NCI-H446 treated with DMSO at 0.1 percent for 48 hours (cell line): ENCODE measurements at places on chromosomes 5 and 9.

GRCh38 chr9:96771124-96771523, 6.8 kb downstream of the ZNF510 start:
- DNase-seq = no peak

GRCh38 chr5:153926201-153926600, 112.5 kb downstream of the FAM114A2 start:
- DNase-seq = no peak

GRCh38 chr9:20681467-20681866, 2.6 kb upstream of the FOCAD start:
- DNase-seq = no peak

- DNase-seq = no peak
Observed at GRCh38 chr9:108015690-108016089, 526.1 kb upstream of the KLF4 start.

- DNase-seq = no peak
Observed at GRCh38 chr9:113808391-113809358, 67.4 kb upstream of the ZNF618 start.

- no peak for DNase-seq
Observed at GRCh38 chr9:133063500-133064231, 1.9 kb downstream of the CEL start.

DNA sequence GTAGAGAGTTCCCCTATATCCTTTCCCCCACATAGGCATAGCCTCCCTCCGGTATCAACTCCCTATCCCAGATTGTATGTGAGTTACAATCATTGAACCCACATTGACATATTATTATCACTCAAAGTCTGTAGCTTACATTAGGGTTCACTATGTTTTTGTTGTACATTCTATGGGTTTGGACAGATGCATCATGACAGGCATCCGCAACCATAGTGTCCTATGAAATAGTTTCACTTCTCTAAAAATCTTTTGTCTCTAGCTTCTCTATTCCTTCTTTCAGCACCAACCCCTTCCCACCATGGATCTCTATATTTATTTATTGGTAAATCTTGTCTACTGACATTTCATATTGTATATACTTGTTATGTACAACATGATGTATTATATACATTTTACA, 31.6 kb downstream of the TAF11L14 start:
- no peak for DNase-seq

DNA sequence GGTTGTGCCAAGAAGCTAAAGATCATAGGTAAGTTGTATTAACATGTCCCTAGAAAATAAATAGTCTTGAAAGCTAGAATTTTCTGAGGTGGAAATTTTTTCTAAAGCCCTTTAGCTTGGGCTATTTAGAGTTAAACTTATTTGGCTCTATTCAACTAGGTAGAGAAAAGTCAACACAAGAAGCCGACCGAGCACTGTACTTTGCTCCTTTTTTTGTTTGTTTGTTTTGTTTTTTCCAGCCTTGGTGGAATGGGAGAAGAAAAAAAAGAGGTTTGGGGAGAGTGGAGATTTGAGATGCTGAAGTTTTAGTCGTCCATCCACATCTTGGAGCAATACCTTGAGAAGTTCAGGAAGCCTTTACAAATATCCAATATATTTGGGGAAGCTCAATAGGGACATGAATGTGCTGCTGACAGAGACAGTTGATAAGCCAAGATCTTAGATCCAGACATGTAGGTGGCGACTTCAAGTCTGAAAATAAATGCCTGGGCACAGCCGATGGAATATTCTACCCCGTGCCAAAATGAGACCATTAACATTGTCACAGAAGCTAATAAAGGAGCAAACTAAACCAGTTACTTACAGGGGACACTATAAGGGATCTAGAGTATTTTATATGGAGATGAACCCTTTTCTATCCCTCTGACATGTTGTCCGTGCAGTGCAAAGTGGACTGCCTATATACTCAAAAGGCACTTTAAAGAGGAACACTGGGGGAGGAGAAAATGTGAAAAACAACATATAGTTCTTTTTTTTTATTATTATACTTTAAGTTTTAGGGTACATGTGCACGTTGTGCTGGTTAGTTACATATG, 466.1 kb downstream of the PTPRD start:
- peak; percentile 69 for DNase-seq

GRCh38 chr5:53084546-53085255, 24.9 kb downstream of the MOCS2 start:
- no peak for DNase-seq

- no peak for DNase-seq
Observed at GRCh38 chr9:127698985-127699670, 7.7 kb upstream of the CFAP157 start.

DNA sequence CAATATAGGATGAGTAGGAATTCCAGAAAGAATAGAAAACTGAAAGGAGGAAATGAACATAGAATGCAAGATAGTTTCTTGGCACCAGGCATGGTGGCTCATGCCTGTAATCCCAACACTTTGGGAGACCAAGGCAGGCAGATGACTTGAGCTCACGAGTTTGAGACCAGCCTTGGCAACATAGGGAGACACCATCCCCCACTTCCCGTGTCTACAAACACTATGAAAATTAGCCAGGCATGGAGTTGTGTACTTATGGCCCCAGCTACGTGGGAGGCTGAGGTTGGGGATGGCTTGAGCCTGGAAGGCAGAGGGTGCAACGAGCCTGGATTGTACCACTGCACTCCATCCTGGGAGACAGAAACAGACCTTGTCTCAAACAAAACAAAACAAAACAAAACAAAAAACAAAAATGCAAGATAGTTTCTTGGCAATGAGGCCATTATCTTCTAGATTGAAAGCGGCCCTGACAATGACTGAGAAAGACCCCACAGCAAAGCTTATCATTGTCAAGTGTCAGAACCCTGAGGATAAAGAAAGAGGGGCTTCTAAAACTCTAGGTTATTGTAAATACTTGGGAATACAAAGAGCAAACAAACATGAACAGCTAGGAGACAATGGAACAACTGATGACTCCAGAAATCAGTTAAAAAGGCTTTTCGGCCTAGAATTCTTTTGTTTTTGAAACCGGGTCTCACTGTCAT, 9.2 kb downstream of the SQSTM1 start:
- DNase-seq = no peak

DNA sequence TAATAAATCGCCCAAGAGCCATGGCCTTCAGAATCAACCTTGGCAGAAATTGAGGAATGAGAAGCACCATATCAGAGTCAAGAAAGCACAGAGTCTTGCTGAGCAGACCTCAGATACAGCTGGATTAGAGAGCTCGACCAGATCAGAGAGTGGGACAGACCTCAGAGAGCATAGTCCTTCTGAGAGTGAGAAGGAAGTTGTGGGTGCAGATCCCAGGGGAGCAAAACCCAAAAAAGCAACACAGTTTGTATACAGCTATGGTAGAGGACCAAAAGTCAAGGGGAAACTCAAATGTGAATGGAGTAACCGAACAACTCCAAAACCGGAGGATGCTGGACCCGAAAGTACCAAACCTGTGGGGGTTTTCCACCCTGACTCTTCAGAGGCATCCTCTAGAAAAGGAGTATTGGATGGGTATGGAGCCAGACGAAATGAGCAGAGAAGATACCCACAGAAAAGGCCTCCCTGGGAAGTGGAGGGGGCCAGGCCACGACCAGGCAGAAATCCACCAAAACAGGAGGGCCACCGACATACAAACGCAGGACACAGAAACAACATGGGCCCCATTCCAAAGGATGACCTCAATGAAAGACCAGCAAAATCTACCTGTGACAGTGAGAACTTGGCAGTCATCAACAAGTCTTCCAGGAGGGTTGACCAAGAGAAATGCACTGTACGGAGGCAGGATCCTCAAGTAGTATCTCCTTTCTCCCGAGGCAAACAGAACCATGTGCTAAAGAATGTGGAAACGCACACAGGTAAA, 4.5 kb downstream of the NFX1 start:
- DNase-seq = no peak

GRCh38 chr9:126504977-126505455, 108.7 kb upstream of the LMX1B start:
- DNase-seq = no peak

DNA sequence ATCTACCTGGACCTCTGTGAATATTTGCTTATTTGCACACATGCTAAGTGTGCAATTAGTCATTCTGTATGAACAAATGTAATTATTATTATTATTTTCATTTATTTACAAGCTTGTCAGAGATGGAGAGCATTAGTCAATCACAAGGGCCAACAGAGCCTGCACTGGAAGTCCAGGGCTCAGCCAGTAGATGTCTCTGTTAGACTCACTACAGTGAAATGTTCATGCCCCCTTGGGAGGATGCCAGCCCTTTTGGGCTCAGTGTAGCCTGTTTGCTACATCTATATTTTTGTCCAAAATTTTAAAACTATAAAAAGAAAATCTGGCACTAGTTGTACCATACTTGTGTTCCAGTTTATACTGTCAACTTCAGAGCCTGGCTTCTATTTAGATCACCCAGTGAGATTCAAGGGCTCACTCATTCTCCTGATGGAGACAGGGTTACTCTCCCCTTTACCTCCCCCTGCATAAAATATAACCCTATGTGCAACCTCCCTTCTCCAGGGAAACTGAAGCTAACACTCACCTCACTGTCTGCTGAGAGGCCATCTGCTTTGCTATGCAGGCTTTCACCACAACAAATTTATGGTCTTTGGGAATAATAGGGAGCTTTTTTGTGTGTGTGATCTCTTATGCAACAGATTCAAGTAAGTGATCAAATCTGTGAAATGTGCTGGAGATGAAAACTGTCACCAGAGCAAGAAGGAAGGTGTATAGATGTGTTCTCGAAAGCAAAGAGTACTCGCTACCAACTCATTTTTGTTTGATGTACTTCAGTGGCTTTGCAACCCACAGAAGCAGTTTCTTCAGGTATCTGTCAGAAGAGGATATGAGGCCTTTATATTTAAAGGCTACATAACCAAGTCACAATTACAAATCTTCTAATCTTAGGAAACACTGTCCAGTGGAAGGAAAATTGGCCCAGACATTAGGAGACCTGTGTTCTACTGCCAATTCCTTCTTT, 99.9 kb upstream of the TLE4 start:
- peak; percentile 1 for DNase-seq

DNA sequence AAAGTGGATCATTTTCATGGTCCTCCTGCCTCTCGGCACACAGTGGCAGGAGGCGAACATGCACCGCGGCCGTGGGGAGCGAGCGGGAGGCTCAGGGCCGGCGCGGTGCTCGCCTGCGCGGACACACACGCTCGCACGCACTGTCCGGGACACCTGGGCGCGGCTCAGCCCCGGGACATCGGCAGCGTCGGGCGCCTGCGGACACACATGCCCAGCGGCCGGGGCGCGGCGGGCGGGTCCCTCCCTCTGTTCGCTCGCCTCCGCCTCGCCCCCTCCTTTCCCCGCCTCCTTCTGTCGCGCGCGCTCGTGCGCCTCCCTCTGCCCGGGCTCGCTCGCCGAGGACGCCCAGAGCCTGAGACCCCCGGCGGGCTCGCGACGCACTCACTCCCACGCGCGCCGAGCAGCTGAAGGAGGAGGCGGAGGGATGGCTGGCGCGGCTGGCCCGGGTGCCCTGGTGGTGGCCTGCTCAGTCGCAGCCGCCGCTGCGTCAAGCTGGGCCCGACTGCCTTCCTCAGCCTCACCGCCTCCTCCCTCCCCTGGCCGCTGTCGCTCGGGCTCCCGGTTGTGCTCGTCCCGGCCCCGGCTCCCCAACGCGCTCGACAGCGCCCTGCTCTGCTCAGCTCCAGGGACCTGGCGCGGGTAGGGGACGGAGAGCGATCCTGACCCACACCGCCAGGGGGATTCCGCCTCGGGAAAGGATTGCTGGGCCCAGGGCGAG, at the start of gene FRMD3:
FRMD3 (minus strand) TSS at position 230 of the 718 bp plus-strand sequence; CDS start at position 60, 170 bp downstream.
- peak; percentile 33 for DNase-seq

DNA sequence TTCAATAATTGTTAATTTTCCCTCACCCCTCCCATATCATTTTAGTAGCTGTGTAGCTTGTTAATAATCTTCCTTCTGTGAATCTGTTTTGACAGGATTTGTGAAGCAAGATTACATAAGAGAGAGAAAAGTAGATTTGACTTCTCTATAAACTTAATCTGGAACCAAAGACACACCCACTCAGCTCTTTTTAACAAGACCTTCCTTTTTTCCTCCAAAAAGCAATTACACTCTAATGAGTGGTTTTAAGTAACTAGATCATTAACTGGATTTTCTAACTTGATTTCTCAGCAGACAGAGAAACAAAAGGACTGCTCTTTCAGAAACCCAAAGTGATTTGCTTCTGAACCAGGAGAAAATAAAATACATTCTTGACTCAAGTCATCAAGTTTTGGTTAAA, 21.9 kb downstream of the RFK start:
- no peak for DNase-seq

DNA sequence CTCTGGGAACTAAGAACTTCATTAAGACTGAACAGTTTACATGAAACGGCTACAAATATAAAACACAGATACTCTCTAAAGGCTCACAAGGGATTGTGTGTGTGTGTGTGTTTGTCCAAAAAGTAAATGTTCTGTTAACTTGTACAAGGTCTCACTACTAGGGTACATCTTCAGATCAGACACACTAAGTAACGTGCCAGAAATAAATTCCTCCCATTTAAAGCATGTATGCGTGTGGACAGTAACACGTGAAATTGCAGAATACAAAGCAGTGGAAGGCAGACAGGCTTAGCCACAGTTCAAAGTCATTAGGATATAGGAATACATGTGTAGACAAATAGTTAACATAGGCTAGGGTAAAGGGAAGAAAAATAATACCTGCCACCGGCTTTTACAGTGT, 1.8 kb downstream of the BNC2 start:
- no peak for DNase-seq

DNA sequence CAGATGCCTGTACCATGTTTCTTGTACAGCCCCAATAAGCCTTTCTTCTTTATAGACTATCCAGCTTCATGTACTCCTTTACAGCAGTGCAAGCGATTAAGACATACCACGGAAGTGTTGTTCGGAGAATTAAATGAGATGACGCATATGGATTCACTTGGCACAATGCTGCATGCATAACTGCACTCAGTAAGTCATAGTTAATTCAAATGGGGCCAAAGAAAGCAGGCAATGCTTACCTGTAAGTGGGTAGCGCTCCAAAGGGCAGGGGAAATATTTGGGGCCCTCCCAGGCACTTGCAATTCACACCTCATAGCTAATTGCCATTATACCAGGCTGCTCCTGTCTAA, 7.7 kb upstream of the ADRA1B start:
- no peak for DNase-seq

GRCh38 chr9:91119142-91119541, 242.6 kb downstream of the AUH start:
- no peak for DNase-seq

- DNase-seq = peak; percentile 91
Observed at GRCh38 chr5:128782446-128782845, 182.8 kb upstream of the SLC27A6 start.

GRCh38 chr9:98287384-98287783, 31.9 kb upstream of the TBC1D2 start:
- no peak for DNase-seq

DNA sequence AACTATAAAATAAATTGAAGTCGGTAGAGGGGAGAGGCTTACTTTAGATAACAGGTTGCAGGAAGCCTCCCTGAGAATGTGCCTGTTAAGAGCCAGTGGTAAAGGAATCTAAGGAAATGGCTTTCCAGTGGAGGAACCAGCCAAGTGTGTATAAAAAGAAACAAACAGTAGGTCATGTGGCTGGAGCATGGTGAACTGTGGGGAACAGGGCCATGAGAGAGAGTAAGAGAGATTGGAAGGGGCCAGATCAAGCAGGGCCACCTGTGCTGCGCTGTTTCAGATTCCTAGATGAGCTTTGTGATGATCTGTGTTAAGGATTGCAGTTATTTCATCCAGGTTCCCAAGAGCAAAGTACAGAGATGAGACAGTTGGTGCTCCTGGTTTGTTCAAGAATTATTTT, 152.7 kb upstream of the SGCD start:
- no peak for DNase-seq

GRCh38 chr5:159616952-159617351, 286.7 kb upstream of the IL12B start:
- peak; percentile 12 for DNase-seq
